Uterus (tissue), 4 donors: ENCODE measurements at places on chromosomes 11 and 22.

DNA sequence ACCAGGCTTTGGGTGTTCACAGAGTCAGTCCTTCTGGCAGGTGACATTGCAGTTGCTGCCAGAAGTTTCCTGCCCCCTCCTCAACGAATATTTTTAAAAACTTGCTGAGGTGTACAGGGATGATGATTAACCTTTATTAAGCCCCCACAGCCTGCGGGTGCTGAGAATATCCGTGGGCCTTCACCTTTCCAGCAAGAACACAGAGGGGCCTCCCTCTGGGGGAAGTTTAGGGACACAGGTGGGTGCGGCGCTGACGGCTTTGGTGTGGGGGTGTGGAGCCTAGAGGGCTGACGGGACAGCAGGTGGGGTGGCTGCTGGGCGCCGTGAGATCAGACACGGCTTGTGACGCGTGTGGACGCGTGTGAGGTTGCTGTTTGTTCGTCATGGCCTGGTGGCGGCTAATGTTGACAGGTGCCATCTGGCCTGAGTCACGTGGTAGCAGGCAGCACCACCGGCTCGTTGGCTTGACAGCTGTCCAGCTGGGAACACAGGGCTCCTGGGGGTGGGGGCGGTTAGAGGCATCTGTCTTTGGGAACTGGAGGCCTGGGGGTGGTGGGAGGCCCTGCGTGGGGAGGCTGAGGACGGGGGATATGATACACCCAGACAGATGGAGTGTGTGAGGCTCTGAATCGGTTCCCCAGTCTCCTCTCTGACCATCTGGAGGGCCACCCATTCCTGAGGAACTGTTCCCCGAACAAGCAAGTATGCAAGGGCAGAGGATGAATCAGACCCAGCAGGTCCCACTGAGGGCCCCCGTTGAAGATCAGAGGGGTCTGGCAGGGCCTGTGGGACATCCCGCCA lies 12.5 kb upstream of the LRRC10B start:
- DNase-seq: no peak
- no peaks in the 10 kb centered on the region for H3K27me3 ChIP-seq
- no peak overlapping the region for H3K4me3 ChIP-seq
- no peak overlapping the region for H3K27ac ChIP-seq

GRCh38 chr11:3163241-3163981 lies 1.7 kb downstream of the OSBPL5 start:
- H3K27ac ChIP-seq: peak overlapping the region; percentile 80
- no peaks in the 10 kb centered on the region for H3K27me3 ChIP-seq
- H3K4me3 ChIP-seq: peak overlapping the region; percentile 64
- H3K36me3 ChIP-seq: no peaks in the 10 kb centered on the region

DNA sequence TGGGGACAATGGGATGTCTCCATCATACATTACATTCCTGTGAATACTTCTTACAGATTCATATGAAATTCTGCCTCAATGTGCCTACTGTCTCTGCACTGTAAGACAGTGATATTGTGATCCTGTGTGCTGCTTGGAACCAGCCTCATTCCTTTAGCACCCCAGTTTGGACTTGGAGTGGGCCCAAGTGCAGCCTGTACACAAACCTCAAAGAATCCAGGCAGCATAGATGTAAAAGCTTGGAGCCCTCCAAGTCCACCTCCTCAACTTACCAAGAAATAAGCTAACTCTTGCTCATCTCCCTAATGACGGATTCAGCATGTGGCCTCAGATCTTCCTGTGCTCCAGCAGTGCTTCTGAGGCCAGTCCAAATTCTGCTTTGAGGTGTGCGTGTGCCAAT lies 24.4 kb downstream of the GRAP2 start:
- no peak overlapping the region for H3K4me3 ChIP-seq
- no peak overlapping the region for H3K27ac ChIP-seq
- DNase-seq: no peak

DNA sequence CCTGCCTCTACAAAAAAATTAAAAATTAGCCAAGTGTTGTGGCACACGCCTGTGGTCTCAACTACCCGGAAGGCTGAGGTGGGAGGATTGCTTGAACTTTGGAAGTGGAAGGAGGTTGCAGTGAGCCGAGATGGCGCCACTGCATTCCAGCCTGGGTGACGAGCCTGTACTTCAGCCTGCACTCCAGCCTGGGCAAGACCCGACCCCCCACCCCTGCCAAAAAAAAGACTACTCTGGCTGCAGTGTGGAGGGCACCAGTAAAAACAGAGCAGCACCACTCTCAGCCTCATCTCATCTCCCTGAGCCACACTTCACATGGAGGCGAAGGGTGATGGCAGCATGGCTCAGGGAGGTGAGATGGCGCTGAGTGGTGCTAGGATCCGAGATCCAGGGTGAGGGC lies 50.3 kb upstream of the THY1 start:
- H3K36me3 ChIP-seq: no peaks in the 10 kb centered on the region
- peaks cover 6% of the 10 kb centered on the region for H3K4me1 ChIP-seq
- H3K27ac ChIP-seq: no peak overlapping the region

GRCh38 chr11:127308291-127308690 lies 307.7 kb upstream of the KIRREL3 start:
- no peak overlapping the region for H3K27ac ChIP-seq
- H3K27me3 ChIP-seq: peaks cover 2% of the 10 kb centered on the region
- H3K4me3 ChIP-seq: no peak overlapping the region
- H3K4me1 ChIP-seq: no peaks in the 10 kb centered on the region
- DNase-seq: no peak
- H3K36me3 ChIP-seq: no peaks in the 10 kb centered on the region

DNA sequence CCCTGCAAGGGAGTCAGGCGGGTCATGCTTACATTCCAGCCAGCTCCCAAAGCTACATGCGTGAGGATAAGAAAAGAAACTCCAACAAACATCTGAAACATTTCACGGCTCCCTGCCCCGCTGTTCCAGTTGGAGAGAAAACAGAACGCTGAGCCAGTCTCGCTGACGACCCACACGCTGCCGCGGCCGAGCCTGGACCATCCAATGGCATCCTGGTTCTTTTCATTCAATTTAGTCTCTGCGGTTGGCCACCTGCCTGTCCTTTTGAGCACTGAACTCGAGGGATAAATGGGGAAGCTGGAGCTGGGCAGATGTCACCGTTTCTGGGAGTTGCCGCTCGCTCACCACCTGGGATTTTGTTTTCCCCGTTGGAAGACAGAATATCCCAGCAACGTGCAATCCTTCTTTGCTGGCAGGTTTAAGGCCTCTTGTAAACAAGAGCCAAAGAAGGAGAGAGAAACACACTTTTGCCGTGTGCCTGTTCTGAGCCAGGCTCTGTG lies 45.3 kb upstream of the SHISAL1 start:
- no peak overlapping the region for H3K4me3 ChIP-seq
- H3K27ac ChIP-seq: peak overlapping the region; percentile 91
- no peaks in the 10 kb centered on the region for H3K4me1 ChIP-seq
- no peaks in the 10 kb centered on the region for H3K27me3 ChIP-seq
- no peaks in the 10 kb centered on the region for H3K36me3 ChIP-seq
- peak; percentile 68 for DNase-seq

- no peaks in the 10 kb centered on the region for H3K27me3 ChIP-seq
- H3K4me3 ChIP-seq: no peak overlapping the region
- H3K36me3 ChIP-seq: no peaks in the 10 kb centered on the region
- no peak overlapping the region for H3K27ac ChIP-seq
- DNase-seq: no peak
Measured at GRCh38 chr22:32842486-32842885, 41.0 kb downstream of the TIMP3 start.

DNA sequence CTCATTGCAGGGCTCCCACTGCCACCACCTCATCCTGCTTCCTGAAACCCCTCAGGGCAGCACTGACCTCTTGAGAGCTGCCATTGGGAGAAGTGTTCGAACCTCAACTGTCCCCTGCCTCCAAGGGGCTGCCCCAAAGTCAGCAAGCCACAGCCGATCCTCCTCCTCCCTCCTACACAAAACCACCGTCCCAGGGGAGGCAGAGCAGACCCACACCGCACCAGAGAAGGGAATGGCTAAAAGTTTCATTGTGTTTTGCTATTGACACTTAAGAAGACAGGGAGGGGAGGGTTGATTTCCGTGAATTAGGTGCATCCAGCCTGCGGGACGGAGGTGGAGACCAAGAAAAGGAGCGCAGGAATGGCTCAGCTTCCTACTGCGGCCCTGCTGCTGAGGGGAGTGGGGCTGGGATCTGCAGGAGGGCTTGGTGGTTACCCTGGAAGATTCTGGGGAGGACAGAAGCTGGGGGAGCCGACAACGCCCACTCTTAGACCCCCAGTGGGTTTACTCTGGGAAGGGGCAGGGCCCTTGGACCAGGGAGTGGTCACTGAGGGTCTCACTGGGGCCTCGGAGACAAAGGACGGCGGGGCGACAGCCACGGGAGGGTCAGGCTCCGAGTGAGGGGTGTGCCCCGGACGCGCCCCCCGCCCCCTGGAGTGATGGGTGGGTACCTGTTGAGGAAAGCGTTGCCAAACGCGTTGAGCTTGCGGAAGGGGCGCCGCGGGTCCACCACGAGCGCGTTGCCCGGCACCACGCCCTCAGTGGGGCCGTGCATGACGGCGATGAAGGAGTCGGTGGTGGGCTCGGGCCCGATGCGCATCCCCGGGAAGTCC lies 815 bp downstream of the EHD1 start:
- no peaks in the 10 kb centered on the region for H3K4me1 ChIP-seq
- H3K36me3 ChIP-seq: no peaks in the 10 kb centered on the region
- peak overlapping the region; percentile 80 for H3K27ac ChIP-seq
- DNase-seq: no peak

DNA sequence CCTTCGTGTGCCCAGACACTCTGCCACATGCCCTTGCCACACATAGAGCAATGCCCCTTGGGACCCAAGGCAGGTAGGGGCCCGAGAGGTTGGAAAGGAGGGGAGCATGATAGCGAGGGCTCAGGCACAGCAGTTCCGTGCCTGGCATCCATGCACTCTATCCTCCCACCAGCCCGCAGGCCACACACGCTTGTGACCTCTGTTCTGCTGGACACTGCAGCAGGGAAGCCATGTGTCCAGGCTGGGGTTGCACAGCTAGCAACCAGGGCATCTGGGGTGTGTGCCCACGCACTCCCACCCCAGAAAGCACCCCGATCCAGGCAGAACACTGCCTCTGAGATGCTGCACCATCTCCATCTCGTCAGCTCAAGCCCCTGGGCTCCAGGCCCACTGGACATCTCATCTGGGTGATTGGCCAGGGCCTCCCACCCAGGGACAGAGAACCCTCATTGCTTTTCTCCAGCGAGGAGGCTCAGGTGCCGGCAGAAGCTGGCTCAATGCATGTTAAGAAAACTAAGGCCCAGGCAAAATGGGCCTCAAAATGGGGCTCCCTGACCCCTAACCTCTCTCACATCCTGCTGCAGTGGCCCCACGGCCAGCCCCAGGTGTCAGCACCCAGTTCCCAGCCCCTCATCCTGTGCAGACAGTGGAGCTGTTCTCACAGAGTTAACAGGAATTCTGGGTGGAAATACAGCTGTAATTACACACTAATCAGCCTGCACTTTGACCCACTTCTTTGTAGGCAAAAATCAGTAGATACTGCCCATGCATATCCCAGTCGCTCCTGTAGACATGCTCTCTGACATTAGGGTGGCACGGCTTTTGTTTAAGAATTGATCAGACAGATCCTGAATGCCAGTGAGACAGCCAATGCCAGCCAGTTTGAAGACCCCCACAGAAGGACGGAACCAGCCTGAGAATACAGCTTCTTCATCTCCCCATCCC lies 173.9 kb upstream of the B3GAT1 start:
- H3K36me3 ChIP-seq: no peaks in the 10 kb centered on the region
- H3K4me1 ChIP-seq: no peaks in the 10 kb centered on the region
- H3K4me3 ChIP-seq: no peak overlapping the region
- no peak for DNase-seq

DNA sequence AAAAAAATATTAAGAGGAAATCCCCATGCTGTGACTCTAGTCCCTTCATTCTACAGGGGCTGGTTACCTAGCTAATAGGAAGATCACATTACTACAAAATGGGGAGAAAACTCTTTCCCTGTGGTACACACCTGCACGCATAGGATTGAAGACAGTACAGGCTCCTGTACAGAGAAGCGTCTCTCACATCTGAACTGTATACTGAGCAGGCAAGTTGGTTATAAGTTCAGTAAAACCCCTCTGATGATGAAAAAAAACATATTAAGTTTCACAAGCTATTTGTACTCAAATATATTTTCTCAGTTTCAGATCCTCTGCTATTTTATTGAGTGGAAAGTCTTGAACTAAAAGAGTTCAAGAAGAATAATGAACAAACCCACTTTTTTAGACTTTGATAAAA lies 156.9 kb upstream of the HSD17B12 start:
- no peak for DNase-seq
- no peak overlapping the region for H3K27ac ChIP-seq
- no peaks in the 10 kb centered on the region for H3K36me3 ChIP-seq
- no peaks in the 10 kb centered on the region for H3K4me1 ChIP-seq

- H3K27ac ChIP-seq: no peak overlapping the region
- no peak for DNase-seq
- no peaks in the 10 kb centered on the region for H3K27me3 ChIP-seq
- H3K4me3 ChIP-seq: no peak overlapping the region
- no peaks in the 10 kb centered on the region for H3K36me3 ChIP-seq
Measured at GRCh38 chr11:70343636-70344035, 54.7 kb upstream of the CTTN start.

DNA sequence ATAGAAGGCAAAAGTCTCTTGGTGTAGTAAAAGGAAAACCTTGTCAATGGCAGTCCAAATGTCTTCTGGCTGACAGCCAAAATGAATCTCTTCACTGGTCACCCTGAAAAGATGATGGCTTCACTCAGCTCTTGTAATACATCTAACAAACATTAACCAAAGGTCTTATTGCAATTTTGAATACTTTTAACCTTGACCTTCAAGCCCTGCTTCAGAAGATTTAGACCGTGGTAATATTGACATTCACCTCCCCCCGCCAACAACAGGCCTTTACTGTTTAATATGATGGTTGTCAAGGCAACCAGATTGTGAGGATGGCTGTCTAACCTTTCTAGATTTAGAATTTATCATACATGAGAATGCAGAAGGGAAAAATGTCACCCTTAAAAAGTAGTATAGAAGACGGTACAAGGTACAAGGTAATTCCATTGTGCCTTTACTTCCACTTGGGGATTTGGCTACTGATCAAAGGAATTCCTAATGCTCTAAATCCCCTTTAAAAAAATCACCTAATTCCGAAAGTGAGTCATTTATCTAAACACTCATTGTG lies 342.3 kb downstream of the LARGE1 start:
- no peaks in the 10 kb centered on the region for H3K27me3 ChIP-seq
- no peak for DNase-seq

GRCh38 chr11:16986434-16987204 lies 27.6 kb downstream of the PLEKHA7 start:
- H3K27ac ChIP-seq: no peak overlapping the region
- no peaks in the 10 kb centered on the region for H3K4me1 ChIP-seq
- H3K4me3 ChIP-seq: no peak overlapping the region
- DNase-seq: peak; percentile 25
- H3K36me3 ChIP-seq: no peaks in the 10 kb centered on the region
- no peaks in the 10 kb centered on the region for H3K27me3 ChIP-seq

GRCh38 chr11:127061947-127062346 lies 61.4 kb upstream of the KIRREL3 start:
- H3K27me3 ChIP-seq: no peaks in the 10 kb centered on the region
- H3K4me1 ChIP-seq: peaks cover 3% of the 10 kb centered on the region
- H3K4me3 ChIP-seq: no peak overlapping the region

DNA sequence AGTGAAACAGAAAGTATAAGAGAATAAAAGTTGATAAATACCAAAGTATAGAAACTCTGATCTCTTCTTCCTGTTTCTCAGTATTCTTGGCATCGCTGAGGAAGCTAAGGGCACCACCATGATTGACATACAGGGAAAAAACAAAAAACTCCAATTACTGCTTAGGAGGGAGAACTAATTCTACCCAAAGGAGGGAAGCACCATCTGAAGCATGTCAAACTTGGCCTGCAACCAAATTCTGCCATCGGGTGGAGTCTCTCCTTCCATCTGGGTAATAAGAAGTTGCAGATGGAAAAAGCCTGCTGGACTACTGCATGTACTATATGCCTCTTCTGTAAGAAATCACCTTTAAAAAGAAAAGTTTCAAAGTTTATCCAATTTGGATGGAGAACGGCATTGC lies 30.5 kb upstream of the PPP2R1B start:
- no peaks in the 10 kb centered on the region for H3K4me1 ChIP-seq
- DNase-seq: no peak
- H3K27ac ChIP-seq: no peak overlapping the region
- no peaks in the 10 kb centered on the region for H3K27me3 ChIP-seq
- H3K4me3 ChIP-seq: no peak overlapping the region
